Activated CD8-positive, alpha-beta memory T cell treated with anti-CD3 and anti-CD28 coated beads, Interleukin-2, amount 10 ng/mL, durations not matched to agents 7 days and 5 days (primary cell): ENCODE measurements at places on chromosomes 5 and 9.

DNA sequence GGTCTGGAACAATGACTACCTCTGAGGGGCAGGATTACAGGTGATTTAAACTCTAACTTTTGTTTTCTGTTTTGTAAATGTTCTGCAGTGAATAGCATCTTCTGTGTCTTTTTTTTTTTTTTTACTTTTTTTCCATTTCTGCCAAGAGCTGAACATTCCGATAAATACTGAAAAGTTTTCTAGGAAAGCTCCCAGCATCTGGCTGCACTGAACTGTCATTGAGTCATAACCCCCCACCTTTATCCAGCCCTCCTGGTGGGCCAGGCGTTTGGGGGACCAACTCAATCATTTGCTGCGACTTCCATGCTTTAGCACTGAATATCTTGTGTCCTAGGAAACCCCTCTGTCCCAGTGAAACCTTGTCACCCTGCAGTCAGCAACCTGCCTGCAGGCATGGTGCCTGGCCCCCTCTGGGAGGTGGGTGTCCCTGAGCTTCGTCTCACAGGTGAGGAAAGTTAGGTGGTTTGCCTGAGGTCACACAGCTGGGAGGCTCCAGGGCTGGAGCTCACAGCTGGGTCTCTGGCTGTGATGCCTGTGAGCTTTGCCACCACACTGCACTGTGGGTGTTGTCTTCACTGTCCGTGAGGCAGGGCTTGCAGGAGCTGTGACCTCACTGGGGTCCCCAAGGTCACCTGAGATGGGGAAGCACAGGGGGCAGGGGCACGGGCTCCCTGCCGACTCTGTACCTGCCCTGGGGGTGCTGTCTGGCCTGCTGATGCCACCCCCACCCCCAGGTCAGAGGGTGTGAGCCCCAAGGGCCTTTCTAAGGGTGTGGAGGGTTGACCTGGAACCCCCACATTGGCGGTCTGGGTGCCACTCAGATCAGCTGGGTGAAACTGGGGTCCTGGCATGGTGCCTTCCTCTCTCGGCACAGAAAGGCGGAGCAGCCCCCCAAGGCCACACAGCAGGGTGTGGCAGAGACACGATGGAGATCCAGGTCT, 14.1 kb downstream of the PLPP7 start:
- DNase-seq: no peak

DNA sequence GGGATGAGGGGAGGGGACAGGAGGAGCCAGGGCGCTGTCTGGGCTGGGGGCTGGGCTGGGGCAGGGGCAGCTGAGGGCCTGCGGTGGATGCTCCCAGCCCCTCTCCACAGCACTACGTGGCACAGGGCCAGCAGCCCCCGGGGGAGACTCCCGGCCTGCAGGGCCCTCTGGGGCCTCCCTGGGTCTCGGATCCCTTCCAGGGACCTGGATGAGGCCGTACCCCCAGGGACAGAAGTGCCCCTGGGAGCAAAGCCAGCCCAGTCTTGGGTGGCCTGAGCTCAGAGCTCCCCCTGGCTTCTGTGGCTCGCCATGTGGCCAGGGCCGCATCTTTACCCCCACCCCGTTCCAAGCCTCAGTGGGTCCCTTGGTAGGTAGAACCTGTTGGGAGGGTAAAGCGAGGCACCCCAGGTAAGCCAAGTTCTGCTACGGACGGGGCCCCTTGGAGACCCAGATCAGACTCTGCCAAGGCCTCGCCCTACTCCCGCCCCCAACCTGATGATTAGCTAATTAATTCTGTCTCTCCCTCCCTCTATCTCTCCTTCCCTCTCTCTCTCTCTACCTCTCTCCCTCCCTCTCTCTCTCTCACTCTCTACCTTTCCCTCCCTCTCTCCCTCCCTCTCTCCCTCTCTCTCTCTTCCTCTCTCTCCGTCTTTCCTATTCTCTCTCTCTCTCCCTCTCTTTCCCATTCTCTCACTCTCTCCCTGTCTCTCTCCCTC, 24.3 kb downstream of the KCNT1 start:
- no peak for DNase-seq

GRCh38 chr9:123111427-123112014, 78.1 kb downstream of the GPR21 start:
- no peak for DNase-seq

DNA sequence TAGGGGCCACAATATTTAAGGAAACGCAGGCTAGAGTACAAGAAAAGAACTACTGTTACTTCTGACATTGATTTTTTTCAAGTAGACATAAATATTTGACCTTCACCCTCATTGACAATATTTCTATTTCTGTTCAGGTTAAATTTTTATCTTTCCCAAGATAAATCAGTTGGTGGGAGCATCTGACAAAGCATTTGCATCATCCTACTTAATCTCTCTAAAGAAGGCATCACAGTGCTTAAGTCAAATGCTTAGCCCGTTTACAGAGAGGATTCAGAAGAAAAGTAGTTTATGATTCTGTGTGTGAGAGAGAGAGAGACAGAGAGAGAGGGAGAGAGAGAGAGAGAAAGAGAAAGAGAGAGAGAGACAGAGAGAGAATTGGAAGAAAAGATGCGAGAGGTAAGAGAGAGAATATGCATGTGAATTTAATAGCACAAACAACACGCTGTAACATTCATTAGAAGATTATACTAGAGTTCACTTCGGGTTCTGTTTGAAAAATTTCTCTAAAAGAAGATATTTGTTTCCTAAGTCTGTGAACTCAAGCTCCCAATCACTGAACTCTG, 1093.3 kb upstream of the CDH6 start:
- DNase-seq: no peak

GRCh38 chr5:122236270-122237040, 75.6 kb upstream of the SNCAIP start:
- DNase-seq: no peak

DNA sequence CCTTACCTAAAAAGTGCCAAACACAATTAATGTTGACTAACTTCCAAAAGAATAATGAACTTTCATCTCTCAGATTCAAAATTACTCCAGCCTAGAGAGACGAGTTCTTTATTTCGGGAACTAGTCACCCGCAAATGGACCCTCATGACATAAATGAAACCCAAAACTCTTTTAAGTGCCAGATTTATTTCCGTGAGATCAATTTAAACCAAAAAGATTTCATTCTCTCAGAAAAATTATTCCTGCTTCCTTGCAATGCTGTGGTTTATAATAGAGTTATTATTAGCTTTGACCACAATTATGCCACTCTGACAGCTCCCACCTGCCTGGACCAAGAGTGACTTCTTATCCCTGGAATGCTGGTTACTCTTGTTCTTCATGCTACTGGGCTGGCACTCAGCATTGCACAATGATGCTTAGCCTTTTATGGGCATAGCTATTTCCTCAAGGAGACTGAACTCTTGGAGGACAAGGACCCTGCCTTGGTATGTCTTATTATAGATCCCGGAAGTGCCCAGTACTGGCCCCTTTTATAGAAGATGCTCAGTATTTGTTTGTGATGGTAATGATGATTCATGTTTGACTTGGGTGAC, 183.5 kb downstream of the SNX18 start:
- no peak for DNase-seq

DNA sequence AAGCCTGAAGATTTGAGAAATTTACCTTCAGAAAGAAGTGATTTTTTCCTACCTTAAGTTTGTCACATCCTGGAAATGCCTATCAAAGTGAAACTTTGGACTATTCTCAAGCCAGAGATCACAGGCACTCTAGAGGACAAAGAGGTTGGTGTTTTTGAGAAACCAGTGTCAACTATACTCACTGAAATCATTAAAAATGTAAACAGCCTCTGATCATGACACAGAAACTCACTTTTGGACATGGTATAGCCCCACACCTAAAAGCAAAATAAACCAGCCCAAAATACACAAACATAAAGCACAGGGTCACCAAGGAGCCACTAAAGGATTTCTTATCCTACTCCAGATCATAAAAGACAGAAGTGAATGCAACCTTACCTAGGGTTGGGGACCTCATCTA, 65.7 kb upstream of the ICE1 start:
- DNase-seq: no peak

GRCh38 chr5:109701792-109702191, 12.1 kb downstream of the MAN2A1 start:
- DNase-seq: no peak

DNA sequence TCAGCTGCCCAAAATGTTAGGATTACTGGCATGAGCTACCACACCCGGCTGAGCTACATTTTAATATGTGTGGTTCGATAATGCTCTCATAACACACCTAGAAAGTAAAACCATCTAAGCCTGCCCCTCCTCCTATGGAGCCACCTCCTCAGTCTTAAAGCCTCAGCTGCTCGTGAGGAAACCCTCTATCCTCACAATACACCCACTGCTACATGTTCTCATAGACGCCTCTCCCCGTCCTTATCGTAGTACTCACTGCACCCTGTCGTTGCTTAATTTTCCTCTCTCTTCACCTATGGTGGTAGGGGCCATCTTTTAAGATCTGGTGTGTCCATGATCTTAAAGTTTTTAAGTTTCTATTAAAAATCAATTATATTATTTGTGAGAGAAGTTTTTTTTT, 72.9 kb downstream of the RCL1 start:
- peak; percentile 55 for DNase-seq

DNA sequence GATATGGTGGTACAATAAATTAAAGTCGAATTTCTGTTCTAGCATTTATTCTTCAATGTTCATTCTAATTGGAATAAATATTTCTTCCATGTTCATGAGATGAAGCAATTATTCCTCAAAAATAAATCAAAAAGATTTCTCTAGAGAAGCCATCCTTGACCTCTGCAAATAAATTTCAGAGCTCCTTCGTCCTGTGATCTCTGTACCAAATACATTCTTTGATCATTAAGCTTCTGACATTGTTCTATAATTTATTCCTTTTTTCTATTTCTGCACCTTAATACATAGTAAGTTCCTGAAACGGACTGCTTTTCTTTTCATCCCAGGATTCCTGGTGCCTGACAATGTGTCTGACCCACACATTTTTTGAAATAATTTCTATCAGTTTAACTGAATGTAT, 1039.3 kb upstream of the TYRP1 start:
- DNase-seq: no peak

- no peak for DNase-seq
Measured at GRCh38 chr5:160616712-160617497, 195.2 kb downstream of the PTTG1 start.
